B cell (primary cell): ENCODE measurements at places on chromosomes 3 and 15.

GRCh38 chr3:12409684-12410596 is 74.3 kb upstream of the TSEN2 start:
- DNase-seq, result no peak

DNA sequence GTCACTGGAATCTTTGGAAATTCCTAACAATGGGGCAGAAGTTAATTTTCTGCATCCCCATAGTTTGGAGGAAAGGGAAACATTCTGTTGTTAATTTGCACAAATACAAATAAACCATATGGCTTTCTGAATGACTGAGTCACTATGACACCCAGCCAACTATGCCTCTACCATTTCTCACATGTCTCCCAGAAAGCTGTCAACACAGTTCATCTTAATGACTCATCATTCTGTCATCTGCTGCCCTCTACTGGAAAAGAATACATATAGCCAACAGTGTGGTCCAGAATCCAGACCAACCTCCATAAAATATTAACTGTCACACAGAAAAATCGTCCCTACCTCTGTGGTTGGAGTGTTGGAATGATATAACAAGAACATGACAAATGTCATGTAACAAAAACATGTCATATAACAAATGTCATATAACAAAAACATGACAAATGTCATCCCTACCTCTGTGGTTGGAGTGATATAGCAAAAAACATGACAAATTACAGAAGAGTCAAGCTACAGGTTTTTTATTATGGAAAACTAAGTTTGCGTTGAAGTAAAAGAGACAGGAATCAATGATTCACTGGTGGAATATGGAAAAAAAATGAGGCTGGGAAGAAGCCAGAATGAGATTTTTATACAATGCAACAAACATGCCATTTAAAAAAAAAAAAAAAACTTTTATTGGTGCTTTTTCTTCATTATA is 47.7 kb upstream of the GYG1 start:
- DNase-seq, result peak; percentile 39

- no peak for DNase-seq
Observed at GRCh38 chr15:78244101-78244500, 9.7 kb upstream of the ACSBG1 start.

DNA sequence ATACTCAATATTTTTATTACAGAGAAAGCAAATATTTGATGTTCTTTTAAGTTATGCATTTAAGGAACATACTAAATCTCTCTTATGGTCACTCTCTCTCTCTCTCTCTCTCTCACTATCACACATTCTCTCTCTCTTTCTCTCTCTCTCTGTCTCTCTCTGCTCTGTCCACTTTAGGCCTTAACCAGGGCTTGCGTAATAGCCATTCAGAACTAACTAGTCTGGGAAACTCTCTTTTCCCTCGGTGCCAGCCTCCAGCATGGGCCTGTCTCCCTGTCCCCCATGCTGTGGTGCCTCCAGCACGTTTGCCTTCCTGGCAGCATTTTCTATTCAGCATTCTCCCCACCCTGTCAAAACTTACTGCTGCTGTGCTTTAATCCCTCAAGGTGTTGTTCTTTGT is 389.7 kb downstream of the ROBO1 start:
- no peak for DNase-seq

GRCh38 chr3:172270557-172271166 is 177.6 kb downstream of the GHSR start:
- no peak for DNase-seq

GRCh38 chr15:36517758-36518157 is 61.7 kb upstream of the CDIN1 start:
- DNase-seq, result no peak

GRCh38 chr15:31440754-31441311 is 114.2 kb downstream of the KLF13 start:
- peak; percentile 46 for DNase-seq

GRCh38 chr3:81339040-81339845 is 422.2 kb downstream of the GBE1 start:
- no peak for DNase-seq

GRCh38 chr3:81761904-81762580 is 597 bp upstream of the GBE1 start:
- DNase-seq, result no peak

DNA sequence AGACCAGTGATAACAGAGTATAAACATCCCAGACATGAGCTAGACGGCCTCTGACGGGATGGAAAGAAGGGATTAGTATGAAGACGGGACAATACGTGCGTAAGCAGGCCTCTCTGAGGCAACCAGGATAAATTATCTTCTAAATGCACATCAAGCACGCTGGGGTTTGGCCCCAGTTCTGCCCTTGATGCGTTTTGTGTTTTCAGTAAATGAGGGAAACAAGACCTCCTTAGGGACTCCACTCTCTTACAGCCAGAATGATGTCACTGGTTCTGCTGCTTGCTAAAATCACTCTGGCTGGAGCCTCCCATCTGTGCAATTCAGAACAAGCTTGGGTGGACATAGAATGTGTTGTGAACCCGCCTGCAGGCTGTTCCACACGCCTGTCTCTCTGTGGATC is 156.0 kb upstream of the MCTP2 start:
- no peak for DNase-seq

- peak; percentile 63 for DNase-seq
Observed at GRCh38 chr3:32414522-32415202, 23.0 kb downstream of the CMTM7 start.

GRCh38 chr3:189947068-189947467 is 173.6 kb downstream of the P3H2 start:
- no peak for DNase-seq

- no peak for DNase-seq
Observed at GRCh38 chr3:178513546-178514380, 22.5 kb upstream of the KCNMB2 start.

GRCh38 chr15:53346583-53346982 is 412.9 kb downstream of the WDR72 start:
- no peak for DNase-seq

DNA sequence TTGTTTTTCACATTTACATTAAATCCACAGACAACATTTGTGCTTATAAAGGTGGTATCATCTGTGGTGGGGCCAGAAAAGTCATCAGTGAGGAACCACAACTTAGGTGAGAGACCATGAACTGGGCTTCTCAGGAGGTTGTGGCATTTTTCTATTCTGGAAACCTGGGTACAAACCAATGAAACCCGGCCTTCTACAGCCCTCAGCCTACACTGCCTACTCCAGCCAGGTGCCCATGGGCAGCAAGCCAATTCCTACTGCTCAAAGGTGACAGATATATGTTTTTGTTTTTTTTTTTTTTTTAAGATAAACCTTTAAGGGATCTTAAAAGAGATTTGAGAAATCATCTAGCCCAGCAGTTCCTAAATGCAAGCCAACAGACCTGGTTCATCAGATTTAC is 20.3 kb downstream of the SPG21 start:
- DNase-seq, result no peak

GRCh38 chr3:66463730-66464511 is 36.9 kb downstream of the LRIG1 start:
- DNase-seq, result no peak

DNA sequence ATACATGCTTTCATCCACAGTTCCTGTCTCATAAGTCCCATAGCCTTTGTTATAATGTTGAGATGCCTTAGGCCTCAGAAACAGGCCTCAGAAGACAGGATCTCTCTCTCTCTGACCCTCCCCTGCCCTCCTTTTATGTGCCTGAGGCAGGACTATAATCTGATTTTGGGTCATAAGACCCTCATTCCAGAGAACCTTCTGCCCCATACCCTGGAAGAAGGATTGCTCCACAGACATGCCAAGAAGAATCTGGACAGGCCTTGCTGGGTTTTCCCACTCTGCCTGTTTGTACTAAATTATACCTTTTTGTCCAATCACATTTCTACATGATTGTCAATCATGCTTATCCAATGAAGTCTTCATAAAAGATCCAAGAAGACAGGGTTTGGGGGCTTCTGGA is 57.2 kb upstream of the MME start:
- DNase-seq, result no peak

DNA sequence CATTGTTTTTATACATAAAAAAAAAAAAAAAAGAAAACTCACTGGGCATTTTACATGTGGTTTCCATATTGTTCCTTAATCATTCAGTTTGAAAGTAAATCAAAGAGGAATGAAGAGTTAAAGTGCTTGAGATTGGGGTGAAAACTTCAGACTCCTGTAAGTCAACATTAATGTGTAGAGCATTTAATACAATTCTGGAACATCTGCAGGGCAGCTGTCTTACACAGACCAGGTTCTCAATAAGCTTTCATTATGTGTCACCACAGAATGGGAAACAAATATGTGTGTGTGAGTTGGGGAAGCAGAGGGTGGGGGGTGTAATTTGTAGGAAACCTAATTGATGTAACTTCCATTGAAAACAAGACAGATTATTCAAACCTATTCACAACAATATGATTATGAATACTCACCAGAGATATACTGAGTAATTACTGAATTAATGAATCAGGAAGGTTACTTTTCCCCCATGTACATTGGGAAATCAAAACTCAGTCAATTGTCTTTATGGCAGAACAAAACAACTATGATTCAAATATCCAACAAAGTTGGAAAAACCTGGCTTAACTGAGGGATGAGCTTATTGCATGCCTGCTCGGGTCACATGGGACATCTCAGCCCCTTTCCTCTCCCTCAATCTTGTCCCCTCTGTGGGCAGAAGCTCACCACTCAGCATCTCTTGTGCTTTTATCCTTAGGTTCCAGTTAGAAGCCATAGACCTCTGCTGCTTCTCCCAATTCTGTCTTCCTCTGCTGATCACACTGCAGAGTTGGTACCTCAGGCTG is 281.2 kb upstream of the THBS1 start:
- DNase-seq, result no peak

DNA sequence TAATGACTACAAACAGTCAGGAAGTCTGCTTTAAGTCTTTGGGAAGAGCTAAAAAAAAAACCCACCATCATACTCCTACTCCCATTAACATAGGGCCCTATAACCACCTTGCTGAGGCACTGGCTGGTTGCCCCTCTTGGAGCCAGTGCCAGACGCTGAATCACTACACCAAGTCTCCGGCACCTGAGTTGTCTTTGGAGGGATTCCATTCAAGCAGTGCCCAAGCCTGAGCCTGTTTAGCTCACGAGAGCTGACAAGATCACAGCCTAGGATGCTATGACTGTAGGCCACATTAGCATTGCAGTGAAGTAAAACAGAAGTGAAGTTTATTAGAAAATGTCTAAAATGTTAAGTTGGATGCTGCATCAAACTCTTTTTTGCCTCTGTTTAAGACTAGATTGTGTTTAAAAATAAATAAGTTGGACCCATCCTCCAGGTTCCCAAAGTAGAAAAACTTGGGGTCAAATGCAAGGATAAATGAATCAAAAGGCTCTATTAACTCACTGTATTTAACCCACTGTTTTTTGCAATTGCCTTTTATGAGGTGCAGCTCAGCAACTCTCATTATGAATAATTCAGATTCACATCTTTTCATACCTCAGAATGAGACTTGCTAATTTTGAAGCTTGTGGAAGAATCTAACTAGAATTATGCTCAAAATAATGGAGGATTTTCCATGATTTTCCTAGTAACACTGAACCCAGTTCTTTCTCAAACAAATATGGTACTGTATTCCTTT is 461.9 kb downstream of the FOXP1 start:
- no peak for DNase-seq

GRCh38 chr3:63048367-63049326 is 173.4 kb upstream of the CADPS start:
- DNase-seq, result no peak

DNA sequence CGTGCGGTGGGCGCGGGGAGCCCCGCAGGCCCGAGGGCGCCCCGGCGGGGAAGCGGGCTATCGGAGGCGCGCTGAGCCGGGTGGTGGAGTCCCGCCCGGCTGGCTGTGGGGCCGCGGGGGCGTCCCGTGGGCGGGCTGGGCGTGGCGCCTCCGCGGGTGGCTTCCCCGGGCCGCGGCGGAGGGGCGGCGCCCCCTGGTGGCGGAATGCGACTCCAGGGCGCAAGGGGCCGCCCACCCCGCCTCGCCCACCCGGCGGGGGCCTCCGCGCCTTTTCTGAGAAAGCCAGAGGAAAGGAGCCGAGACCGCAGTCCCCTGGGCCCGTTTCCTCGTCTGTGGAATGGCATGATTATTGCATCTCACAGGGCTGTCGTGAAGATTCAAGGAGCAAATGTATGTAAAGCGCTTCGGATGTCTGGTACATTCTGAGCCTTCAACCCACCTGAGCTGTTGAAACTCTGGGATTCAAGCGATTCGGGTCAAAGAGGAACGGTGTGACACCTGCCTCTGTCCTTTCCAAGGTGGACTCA is 31.9 kb upstream of the RAB6B start:
- DNase-seq, result peak; percentile 87

DNA sequence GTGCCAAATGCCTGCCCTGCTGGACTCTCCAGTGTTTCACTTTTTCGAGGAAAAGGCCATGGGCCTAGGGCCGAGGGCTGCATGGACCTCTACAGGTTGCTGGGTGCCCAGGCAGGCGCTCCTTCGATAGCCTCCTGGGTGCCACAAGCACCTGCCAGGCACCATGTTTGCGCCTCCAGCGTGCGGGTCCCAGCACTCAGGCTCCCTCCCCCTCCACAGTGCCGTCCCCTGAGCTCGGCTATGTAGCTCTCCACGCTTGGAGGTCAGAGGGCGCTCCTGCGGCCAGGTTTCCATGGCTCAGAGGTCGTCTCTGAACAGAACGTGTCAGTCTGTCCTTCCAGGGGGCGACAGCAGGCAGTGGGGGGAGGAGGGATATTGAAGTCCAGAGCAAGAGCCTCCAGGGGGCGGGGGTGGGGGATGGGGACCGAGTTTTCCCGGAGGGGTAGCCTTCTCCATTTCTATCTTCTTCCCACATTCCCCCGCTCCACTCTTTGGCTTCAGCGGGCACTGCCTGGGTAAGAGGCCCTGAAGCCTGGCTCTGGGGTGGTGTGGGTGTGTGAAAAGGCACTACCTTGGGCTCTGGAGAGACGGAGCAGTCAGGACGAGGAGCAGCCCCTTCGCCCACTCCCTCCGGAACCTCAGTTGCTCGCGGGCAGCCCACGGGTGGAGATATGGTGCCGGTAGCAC is 3.6 kb downstream of the ONECUT1 start:
- DNase-seq, result no peak

DNA sequence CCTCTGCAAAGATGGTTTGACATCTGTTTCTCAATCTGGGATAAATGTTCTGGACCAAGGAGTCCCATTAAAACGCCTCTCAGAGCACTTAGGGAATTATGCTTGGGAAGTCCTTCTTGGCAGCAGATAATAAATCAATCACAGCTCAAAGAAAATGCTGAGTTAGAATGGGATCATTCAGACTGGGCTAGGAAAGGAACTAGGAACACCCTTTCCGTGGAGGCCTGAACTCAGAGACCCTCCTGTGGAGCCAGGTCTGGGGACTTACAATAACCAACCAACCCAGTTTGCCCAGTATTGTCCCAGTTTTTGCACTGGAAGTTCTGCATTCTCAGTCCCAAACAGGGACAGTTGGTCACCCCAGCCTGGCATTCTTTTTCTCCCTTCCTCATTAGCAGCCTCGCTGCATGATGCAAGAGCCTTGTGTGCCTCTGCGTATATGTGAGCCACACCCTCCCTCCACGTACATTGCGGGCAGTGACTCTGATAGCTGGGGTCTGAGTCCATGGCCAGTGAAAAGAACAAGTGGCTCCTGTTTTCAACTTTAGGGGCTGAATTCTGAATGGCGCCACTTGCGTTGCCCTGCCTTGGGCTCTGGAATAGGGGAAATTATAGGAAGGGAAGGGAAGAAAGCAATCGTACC is 88.7 kb downstream of the SEMA5B start:
- DNase-seq, result no peak

- no peak for DNase-seq
Observed at GRCh38 chr3:27752926-27753325, 30.8 kb upstream of the EOMES start.
